ENCODE measurements at places on chromosomes 1 and 21. TPM values are rescaled to one million over a fixed set of nuclear protein-coding genes. Genes with fewer than 3 reads are reported as not detected.

- DNase-seq, result peak; percentile 11
Measured at GRCh38 chr1:192311281-192311680, 5.5 kb upstream of the RGS21 start.

LMNA gene
- polyA plus RNA-seq, result 298 TPM

OR2T35 gene
- polyA plus RNA-seq, result not detected

- DNase-seq, result no peak
Measured at GRCh38 chr1:156060937-156061636, at the start of gene RAB25. TSS of gene RAB25 (plus strand) at chr1:156061160. CDS start at chr1:156061401, 241 bp downstream.

Measured in forelimb muscle (tissue), 1 donor.